Stimulated activated CD8-positive, alpha-beta memory T cell treated with anti-CD3 and anti-CD28 coated beads, Interleukin-7, amount 100 ng/mL, for 4 hours (primary cell): ENCODE measurements at places on chromosomes 11 and 22.

DNA sequence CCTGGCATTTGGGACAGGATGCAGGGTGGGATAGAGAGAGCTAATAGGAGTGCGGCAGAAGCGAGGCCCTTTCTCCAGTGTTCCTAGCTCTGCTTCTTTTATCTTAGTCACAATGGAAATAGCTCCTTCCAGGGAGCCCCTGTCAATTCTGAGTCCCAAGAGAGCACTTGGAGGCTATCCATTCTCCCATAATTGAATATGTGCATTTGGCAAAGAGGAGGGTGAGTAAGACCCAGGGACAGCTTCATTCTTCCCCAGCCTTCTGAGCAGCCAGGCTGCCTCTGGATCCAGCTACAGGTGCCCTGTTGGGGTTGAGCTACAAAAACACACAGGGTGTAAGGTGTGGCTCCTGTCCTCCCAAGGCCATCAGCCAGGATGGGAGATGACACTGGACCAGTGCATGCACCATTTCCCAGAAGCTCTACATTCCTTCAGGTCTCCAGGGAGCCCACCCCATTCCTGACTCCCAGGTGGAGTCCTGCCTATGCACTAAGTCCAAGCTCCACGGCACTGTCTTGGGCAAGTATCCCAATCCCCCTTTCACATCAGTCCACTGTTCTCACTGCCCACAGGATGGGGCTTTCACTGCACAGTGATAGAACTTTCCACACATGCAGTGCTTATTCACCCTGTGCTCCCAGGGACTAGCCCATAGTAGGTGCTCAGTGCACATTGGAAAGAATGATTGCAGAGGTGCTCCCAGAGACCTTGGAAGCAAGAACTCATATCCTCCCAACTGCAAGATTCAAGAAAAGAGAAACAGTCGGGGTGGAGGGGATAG lies 6.2 kb downstream of the MS4A10 start:
- DNase-seq = no peak

- no peak for DNase-seq
Measured at GRCh38 chr22:49211176-49211575, 616.5 kb downstream of the BRD1 start.

GRCh38 chr11:123282597-123282996 lies 87.5 kb upstream of the CLMP start:
- DNase-seq = no peak

DNA sequence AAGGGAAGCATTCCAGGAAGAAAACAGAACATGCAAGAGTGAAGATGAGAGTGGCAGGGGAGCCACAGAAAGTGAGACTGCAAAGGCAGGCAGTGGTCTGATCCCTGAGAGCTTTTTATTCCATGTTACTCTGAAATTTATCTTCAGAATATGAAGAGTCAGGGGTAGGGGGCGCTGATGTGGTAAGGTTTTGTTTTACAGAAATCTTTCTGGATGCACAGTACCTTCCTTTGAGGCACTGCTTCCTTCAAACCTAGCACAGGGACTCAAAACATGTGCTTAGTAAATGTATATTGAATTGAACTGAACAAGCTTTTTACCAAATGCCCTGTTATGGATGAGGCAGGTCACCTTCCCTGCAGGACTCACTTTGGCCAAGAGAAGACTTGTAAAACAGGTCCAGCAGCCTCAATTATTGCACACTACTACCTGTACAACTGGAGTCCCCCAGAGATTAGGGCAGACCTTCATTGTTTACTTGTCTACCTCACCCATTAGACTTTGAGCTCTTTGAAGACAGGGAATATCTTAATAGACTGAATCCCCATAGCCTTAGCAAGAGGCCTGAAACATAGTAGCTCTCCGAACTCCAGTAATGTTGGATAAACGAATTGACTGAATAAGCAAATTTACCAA lies 2.2 kb downstream of the PAK1 start:
- no peak for DNase-seq

- no peak for DNase-seq
Measured at GRCh38 chr11:75543806-75544205, 18.1 kb upstream of the GDPD5 start.
